ENCODE measurements at places on chromosomes 2 and 18.

- DNase-seq, result no peak
Measured at GRCh38 chr2:166361351-166362153, 14.2 kb downstream of the SCN9A start.

DNA sequence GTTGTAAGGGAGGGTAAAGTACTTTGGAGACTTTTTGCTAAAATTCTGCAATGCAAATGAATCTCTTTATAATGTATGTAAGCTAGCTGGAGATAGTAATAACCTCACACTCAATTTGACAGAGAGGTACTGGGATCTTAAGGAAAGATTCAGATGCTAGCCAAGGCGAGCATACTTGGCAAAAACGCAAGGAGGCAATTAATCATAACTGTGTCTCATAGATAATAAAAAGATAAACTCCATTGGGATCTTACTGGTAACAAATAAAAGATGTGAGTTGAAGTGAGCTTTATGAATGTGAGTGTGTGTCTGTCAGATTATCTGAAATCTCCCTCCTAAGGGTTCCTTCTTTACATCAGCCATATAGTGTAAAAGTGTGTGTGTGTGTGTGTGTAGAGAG is 533.0 kb downstream of the TMX3 start:
- no peak for DNase-seq

DNA sequence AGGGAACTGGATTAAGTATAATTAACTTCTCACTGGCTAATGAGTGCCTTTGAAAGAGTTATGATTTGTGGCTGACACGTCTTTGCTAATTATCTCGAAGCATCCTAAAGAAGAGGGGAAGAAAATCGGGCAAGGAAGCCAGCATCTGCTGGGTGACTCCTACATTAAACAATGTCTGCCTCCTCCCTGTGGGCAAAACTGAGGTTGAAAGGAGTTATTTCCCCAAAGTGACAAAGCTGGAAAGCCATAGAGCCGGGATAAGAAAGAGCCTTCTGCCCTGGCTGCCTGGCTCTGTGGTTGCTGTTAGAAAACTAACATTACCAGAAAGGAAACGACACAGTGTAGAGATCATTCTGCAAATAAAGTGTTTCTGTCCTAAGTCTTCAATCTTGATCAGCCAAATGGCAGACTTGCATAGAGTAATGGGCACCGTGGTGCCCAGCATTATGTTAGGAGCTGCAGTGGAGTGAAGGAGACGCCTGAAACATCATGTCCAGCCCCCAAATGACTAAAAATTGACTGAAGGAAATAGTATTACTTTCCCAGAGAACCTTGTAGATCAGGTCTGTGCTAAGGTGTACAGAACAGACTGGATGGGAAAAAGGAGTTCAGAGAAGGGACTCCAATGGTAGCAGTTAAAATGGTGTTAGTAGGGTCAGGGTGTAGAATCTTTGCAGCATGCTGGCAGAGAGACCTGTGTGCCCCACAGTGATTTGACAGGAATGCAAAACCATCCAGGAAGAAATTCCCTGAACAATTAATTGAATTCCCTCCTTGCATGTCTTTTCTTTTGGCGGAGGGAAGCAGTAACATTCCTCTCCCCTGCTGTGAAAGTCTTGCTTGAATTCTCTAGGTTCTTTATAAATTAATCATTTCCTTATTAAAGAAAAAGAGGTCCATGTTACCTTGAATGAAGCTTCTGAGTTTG is 44.4 kb downstream of the ALPK2 start:
- no peak for DNase-seq

GRCh38 chr2:233817995-233818638 is 36.2 kb downstream of the HJURP start:
- no peak for DNase-seq

DNA sequence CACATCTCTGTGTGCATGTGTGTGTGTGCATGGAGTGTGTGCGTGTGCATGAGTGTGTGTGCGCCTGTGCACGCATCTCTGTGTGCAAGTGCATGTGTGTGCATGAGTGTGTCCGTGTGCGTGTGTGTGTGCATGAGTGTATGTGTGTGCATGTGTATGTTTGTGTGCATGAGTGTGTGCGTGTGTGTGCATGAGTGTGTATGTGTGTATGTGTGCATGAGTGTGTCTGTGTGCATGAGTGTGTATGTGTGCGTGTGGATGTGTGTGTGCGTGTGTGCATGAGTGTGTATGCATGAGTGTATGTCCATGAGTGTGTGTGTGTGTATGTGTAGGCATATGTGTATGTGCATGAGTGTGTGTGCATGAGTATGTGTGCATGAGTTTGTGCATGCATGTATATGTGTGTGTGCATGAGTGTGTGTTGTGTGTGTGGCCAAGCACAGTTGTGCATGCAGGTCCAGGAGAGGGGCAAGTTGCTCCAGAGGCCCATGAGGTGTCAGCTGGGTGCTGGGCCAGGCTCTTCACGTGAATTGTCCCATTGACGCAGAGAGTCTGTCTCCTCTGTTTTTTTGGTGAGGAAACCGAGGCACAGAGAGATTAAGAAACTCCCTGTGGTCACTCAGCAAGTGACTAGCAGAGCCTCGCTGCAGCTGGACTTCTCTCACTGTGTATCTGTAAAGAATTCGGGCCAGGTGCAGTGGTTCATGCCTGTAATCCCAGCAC is 75.5 kb downstream of the ASB1 start:
- no peak for DNase-seq

GRCh38 chr2:40273734-40274182 is 178.1 kb downstream of the SLC8A1 start:
- DNase-seq, result no peak

- no peak for DNase-seq
Measured at GRCh38 chr2:69087912-69088240, 74.9 kb downstream of the ANTXR1 start.

DNA sequence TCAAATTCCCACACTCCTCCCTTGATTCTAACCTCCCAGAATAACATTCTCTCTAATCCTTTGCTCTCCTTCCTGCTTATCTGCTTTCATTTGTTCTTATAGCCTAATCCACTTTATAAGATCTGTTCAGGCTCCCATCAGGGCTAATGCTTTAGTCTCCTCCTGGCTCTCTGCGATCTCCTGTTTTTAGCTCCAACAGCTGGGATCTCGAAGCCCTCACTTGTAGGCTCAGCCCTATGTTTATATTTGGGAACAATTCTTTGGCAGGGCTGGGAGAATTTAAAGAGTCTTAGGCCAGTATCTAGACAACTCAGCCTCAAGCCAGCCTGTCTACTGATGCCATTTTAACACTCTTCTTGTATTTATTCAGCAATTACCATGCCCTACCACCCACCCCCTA is 27.2 kb upstream of the RAPH1 start:
- DNase-seq, result no peak

GRCh38 chr2:114127372-114127771 is 237.5 kb downstream of the ACTR3 start:
- DNase-seq, result no peak

GRCh38 chr2:45729753-45730512 is 78.5 kb downstream of the PRKCE start:
- DNase-seq, result peak; percentile 70

DNA sequence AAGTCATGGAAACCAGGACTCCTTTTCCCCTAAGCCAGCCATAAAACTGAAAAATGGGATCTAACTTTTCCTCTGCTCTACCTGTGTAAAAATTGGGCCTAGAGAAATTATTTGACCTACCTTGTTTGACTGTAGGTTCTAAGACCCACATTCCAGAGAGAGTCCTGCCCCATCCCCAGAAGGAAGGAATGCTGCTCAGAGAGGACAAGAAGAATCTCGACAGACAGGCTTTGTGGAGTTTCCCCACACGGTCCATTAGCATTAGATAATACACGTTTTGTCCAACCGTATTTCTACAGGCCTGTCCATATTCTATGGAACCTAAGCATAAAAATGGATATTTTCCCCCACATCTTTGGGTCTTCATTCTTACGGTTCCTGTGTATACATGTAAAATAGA is 403.3 kb downstream of the METTL4 start:
- DNase-seq, result no peak

DNA sequence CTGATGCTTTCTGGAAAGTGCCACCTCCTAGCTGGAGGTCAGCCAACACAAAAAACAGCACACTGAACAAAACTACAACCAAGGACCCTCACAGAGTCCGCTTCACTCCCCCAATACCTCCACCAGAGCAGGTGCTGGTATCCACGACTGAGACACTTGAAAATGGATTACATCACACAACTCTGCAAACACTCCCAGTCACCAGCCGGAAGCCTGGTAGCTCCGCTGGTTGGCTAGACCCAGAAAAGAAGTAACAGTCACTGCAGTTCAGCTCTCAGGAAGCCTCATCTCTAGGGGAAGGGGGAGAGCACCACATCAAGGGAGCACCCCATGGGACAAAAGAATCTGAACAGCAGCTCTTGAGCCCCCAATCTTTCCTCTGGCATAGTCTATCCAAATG is 175.4 kb downstream of the LCLAT1 start:
- no peak for DNase-seq

- DNase-seq, result no peak
Measured at GRCh38 chr18:23635283-23636070, 27.2 kb downstream of the ANKRD29 start.

- DNase-seq, result no peak
Measured at GRCh38 chr18:48229552-48229981, 179.6 kb downstream of the ZBTB7C start.

GRCh38 chr2:24076849-24077534 is 866 bp upstream of the SF3B6 start:
- no peak for DNase-seq

DNA sequence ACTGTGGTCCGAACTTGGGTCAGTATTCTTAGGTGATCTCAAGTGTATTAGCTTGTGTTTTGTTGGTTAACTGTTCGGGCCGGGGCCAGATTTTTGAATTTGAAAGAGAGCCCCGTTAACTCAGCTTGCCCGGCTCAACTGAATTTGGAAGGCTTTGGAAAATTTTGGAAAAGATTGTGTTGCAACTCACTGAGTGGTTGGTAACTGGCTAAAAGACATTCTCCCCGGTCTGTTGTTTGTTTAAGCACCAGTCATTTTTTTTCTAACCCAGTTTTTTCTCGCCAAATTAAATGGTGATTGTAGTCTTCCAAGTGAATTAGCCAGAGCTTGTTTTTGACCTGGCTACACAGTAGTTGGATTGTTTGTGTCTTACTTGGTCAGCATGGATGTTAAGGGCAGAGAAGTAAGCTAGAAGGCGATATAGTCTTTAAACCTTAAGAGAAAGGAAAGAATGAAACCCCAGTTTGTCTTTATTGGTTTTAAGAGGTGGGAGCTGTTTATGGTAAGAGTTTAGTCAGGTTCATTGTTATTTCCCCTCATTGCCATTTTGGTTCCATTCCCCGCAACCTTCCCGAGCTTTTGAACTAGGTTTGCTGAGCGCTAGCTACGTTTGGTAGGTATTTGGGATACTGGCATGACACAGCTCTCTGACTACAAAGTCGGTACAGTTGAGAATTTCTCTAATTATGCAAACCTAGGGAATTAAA is 2.4 kb downstream of the MAP4K4 start:
- no peak for DNase-seq

DNA sequence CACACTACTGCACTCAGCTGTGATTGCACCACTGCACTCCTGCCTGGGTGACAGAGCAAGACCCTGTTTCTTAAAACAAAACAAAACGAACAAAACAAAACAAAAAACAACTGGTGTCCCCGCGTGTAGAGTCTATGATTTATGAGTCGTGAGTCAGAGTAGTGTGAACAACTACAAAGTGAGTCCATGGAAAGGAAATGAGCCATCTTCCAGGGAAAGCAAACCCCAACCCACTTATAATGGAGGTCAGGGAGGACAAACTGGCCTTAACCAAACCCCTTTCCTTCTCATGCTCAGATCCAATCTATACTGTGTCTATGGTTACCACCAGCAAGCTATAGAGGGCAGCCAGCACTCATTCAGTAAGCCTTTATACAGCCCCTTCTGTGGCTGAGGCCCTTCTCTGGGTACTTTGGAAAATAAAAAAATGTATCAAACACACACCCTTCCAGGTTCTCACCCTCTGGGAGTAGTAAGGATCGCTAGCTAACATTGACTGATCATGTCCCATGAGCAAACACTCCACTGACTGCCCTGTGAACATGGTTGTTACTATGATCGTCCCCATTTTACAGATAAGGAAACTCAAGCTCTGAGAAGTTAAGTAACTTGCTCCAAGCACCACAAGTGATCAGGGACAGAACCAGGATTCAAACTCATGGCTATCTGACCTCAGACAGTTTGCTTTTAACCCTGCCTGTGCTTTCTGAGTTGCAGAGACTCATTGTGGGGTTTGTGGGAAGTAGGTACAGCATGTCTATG is 24.7 kb upstream of the COLEC12 start:
- no peak for DNase-seq

- no peak for DNase-seq
Measured at GRCh38 chr2:38218591-38218991, 142.6 kb upstream of the CYP1B1 start.
